Smooth muscle cell of the pulmonary artery (primary cell): ENCODE measurements at places on chromosomes 16 and 17. TPM values are rescaled to one million over a fixed set of nuclear protein-coding genes. Genes with fewer than 3 reads are reported as not detected.

The GDPD1 gene
- total RNA-seq: 0.98 and 1.9 TPM in 2 replicates

The CRYBA1 gene
- not detected in 2 replicates for total RNA-seq

The EMP2 gene
- 13.0 and 32.8 TPM in 2 replicates for total RNA-seq

The CDH3 gene
- 0.66 and 1.1 TPM in 2 replicates for total RNA-seq

The SEBOX gene
- not detected in 2 replicates for total RNA-seq

The EXOC3L1 gene
- 0.13 TPM in 1 of 2 replicates, not detected in the other for total RNA-seq

The SLX4 gene
- 4.9 and 6.1 TPM in 2 replicates for total RNA-seq

The WSCD1 gene
- 0.85 and 6.9 TPM in 2 replicates for total RNA-seq

The PRM1 gene
- total RNA-seq: not detected in 2 replicates

The ALOX15 gene
- 0.03 TPM in 1 of 2 replicates, not detected in the other for total RNA-seq

The LDAF1 gene
- total RNA-seq: 41.8 and 47.0 TPM in 2 replicates

The SEPTIN1 gene
- 0.13 and 0.17 TPM in 2 replicates for total RNA-seq

The MRPL58 gene
- total RNA-seq: 13.4 and 15.6 TPM in 2 replicates

The TMUB2 gene
- 35.6 and 38.0 TPM in 2 replicates for total RNA-seq

The TP53TG3 gene
- total RNA-seq: not detected in 2 replicates

The ANKRD40CL gene
- total RNA-seq: not detected in 2 replicates

The CFAP97D1 gene
- total RNA-seq: under 0.01 TPM in 1 of 2 replicates, not detected in the other

The ZNF469 gene
- total RNA-seq: 7.2 and 17.1 TPM in 2 replicates

The TP53TG3C gene
- not detected in 2 replicates for total RNA-seq

The CCL7 gene
- 0.85 and 3.7 TPM in 2 replicates for total RNA-seq
